ENCODE measurements at places on chromosomes 3 and 15.
A peak's percentile ranks its signal among the peaks of the same experiment; 100 is the strongest.

GRCh38 chr15:72242775-72243370 lies 11.9 kb upstream of the PKM start:
- DNase-seq = no peak

GRCh38 chr15:66254951-66255676 lies 1.6 kb upstream of the MEGF11 start:
- no peak for DNase-seq

DNA sequence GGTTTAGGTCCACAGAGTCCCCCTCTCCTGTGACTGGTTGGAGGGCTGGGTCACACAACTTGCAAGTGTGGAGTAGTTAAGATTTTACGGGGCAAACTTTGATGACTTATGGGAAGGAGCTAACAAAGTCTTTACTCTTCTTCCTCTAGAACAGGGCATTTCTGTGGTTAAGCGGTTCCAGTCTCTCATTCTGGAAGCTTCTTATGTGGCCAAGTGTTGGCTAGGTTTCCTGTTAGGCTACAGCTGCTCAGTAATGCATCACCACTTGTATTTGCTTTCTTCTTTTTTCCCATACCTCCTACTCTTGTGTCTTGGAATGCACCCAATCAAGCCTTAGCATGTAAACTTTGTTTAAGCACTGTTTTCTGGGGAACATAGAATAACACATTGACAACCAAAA lies 100.6 kb upstream of the PLAAT1 start:
- no peak for DNase-seq

DNA sequence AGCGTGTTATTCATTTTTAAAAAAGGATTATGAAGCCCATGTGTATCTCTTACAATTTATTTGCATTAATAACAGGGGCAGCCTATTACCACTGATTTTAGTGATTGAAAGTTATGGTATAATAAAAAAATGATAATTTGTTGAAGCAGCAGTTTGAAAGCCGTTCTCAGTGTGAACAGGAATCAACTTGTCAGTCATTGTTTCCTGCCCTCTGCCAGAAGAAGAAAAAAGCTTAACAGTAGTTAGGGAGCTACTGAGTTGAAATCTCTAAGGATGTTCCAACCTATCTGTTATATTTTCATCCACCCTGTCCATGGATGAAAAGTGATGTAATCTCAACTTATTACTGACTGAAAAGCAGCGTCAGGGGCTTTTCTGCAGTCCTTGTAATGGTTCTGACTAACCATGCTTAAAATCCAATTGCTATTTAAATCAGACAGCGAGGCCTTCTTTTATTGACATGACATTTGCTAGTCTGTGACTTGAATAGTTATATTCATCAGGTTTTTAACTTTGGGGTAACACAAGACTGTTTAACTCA lies 486.7 kb downstream of the ROBO2 start:
- DNase-seq = no peak

- DNase-seq = no peak
These were observed 53.3 kb upstream of the KY start for GRCh38 chr3:134704133-134704532.

- no peak for DNase-seq
These were observed 374.4 kb downstream of the LPP start for GRCh38 chr3:188528396-188528795.

GRCh38 chr3:54962200-54962599 lies 34.3 kb upstream of the LRTM1 start:
- DNase-seq = no peak

GRCh38 chr3:195450731-195451229 lies 8.0 kb upstream of the ACAP2 start:
- DNase-seq = no peak

GRCh38 chr15:53246404-53246803 lies 456.3 kb upstream of the ONECUT1 start:
- DNase-seq = no peak

- DNase-seq = no peak
These were observed 2.0 kb downstream of the B2M start for GRCh38 chr15:44713006-44713966.

- no peak for DNase-seq
These were observed 39.1 kb downstream of the SEMA5B start for GRCh38 chr3:122988508-122988907.

DNA sequence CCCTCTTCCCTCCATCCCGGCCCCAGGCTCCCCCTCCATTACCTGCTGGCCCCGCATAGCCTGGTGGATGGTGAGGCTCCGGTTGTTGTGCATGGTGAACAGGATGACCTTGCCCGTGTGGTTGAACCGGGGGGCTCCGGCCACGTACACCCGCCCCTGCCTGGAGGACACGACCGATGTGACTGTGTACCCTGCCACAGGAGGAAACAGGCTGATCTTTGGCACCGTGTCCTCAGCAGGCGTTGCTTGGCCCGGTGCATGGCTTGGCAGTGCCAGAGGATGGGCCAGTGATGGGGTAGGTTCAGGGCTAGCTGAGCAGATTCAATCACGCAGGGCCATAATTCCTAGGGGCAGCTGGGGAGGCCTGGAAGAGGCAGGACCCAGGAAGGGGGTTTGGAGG lies 58.1 kb downstream of the FEM1B start:
- DNase-seq = no peak

DNA sequence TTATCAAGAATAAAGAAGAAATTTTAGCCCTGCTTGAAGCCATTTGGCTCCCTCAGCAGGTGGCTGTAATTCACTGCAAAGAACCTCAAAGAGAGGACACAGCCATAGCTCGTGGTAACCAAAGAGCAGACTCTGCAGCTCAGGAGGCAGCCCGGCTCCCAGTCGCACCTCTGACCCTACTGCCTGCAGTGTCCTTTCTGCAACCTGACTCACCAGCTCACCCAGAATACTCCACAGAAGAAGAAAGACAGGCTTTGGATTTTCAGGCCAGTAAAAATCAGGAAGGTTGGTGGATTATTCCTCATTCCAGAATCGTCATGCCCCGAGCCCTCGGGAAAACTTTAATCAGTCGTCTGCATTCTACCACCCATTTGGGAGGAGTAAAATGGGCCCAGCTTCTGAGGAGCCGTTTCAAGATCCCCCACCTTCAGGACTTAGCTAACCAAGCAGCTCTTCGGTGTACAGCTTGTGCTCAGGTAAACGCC lies 38.6 kb downstream of the ZBTB11 start:
- DNase-seq = no peak

DNA sequence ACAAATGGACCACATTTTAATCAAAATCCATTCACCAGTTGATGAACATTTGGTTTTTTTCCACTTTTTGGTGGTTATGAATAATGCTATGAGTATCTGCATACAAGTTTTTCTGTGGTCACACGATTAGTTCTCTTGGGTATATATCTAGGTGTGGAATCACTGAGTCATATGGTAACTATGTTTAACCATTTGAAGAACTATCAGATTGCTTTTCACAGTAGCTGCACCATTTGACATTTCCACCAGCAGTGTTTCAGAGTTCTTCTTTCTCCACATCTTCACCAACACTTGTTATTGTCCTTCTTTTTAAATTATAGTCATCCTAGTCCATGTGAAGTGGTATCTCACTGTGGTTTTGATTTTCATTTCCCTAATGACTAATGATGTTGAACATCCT lies 33.3 kb upstream of the ATG7 start:
- no peak for DNase-seq

DNA sequence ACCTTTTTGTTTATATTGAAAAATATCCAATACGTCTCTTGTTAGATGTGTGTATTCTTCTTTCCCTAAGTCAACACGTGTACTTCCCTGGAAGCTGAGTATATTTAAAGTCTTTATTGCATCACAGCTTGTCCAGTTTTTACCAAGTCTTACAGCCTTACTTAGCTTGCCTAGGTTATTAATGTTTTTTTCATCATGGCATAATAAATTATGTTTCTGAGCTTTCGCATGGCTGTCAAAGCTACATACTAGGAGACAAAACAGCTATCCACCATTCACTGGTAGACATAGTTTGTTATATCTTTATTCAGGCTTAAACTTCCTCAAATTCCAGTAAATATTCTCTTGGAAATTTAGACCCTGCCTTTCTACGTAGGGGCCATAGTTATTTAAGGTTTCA lies 224.2 kb downstream of the BCHE start:
- no peak for DNase-seq

DNA sequence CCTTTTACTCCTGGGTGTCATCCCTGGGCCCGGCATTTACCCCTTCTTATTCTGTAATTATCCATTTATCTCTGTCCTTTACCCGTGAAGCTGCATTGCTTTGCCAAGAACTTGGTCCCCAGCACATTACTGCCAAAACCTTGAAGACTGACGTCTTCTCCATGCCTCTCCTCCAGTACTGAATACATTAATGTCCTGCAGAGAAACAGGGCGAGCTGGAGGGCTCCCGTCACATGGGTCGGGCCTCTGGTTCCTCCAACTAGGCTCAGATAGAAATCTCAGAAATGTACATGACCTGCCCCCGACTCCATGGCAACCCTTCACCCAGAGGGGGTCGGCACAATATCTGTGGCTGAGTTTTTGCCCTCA lies 445 bp downstream of the EFCAB12 start:
- DNase-seq = no peak

- peak; percentile 10 for DNase-seq
These were observed 22.7 kb downstream of the ABHD6 start for GRCh38 chr3:58260261-58260731.

DNA sequence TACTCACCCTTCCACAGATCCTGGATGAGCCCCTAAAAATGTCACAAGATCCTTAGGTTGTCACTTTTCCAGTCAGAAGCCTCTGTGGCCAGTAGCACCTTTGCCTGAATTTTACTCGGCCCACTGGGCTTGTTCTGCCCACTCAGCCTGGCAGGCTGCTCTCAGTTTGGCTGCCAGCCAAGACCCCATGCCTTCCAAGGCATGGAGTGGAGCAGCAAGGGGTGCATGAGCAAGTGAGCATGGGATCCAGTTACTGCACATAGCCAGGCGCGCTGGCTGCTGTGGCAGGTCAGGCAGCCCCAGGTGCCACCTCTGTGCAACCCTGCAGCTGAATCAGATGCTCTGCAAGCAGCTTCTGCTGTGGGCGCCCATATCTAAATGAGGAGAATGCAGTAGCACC lies 79.3 kb downstream of the CGGBP1 start:
- DNase-seq = no peak

- peak; percentile 12 for DNase-seq
These were observed 23.9 kb upstream of the SLTM start for GRCh38 chr15:58957101-58957973.

- no peak for DNase-seq
These were observed 65.4 kb downstream of the KCNH8 start for GRCh38 chr3:19213603-19214220.

- no peak for DNase-seq
These were observed 1.7 kb upstream of the CLN6 start for GRCh38 chr15:68231102-68231818.

DNA sequence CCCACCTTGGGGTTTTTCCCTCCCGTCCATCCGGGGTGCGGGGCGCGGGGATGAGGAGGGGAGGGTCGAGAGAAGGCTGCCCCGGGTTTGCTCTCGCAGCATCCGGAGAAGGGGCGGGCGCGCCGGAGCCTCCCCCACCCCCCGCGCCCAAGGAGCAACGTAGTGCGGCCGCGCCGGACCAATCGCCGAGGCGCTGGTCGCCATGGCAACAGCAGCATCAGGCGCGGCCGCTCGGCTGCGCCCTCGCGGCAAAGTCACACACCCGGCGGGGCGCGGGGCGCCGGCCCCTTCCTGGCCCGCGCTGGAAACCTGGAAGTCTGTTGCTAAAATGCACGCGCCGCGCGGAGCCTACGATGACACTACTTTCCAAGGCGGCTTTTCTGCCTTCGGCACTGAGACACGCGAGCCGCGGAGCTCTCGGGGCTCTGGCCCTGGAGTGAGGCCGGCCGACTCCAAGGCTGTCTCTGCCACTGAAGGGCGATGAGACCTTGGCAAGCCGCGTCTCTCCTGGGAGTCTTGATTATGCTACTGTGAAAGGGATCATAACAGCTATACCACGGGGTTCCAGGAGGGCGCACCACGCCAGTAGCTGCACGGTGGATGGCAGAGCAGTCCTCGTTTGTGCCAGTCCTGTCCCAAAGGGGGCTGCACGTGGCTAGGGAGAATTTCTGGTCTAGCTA lies at the start of gene IQSEC1:
TSS of gene IQSEC1 (minus strand) at position 104 of the 680 bp plus-strand sequence. CDS start 415 bp downstream, outside the sequence.
- DNase-seq = peak; percentile 70

DNA sequence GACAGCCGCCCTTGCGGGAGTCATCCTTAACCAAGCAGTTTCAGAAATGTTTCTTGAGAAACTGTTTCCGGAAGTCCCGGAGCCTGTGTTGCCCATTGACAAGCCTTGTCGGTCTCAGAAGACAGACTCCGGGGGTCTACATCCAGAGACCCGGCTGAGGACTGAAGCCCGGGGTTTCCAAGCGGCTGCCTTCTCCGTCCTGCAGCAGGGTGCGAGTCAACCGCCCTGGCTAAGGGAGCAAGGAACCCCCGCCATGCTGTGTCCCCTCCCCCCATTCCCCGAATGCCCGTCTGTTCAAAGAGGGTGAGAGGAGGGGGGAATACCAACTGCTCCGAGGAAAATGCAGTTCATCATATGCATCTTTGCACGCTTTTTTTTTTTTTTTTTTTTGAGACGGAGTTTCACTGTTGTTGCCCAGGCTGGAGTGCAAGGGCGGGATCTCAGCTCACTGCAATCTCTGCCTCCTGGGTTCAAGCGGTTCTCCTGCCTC lies 61.6 kb downstream of the ATP1B3 start:
- no peak for DNase-seq

DNA sequence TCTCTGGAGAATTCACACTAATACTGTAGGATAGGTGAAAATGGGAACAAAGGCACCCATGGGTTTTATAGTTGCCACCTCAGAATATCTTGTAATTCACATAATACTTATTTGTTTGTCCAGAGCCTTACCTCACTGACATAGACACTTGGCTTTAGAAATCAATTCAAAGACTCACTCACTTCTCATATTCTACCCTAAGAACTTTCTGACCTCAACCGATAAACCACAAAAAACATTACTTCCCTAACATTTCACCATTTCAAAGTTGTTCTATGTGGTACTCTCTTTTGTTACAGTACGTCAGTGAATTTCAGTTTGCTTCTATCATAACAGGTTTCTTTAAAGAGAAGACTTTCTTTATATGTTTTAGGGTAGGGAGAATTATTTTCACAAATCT lies 359.3 kb downstream of the IGSF11 start:
- no peak for DNase-seq

GRCh38 chr15:98503970-98504369 lies 144.4 kb upstream of the IGF1R start:
- no peak for DNase-seq

GRCh38 chr3:148606979-148607378 lies 90.7 kb upstream of the AGTR1 start:
- DNase-seq = no peak
